SK-N-SH (cell line): ENCODE measurements at places on chromosomes 16 and 17.

- DNase-seq, result peak; percentile 9
These were observed 133.7 kb upstream of the HS3ST3A1 start for GRCh38 chr17:13735444-13735843.

- no peak for DNase-seq
These were observed 211.4 kb upstream of the CDH11 start for GRCh38 chr16:65333283-65333682.

DNA sequence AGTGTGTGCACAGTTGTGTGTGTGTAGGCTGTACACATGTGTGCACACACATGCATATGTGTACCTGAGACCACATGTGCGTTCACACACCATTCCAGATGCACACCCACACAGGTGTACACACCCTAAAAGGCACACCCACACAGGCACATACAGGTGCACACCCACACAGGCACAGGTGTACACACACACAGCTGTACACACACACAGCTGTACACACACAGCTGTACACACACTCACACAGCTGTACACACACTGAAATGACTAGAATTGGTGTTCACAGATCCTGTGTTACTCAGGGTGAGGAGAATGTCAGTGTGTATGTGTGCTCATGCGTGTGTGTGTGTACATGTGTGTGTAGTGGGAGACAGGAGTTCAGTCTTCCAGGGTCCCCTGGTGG, 15.9 kb upstream of the DOC2B start:
- DNase-seq, result no peak

DNA sequence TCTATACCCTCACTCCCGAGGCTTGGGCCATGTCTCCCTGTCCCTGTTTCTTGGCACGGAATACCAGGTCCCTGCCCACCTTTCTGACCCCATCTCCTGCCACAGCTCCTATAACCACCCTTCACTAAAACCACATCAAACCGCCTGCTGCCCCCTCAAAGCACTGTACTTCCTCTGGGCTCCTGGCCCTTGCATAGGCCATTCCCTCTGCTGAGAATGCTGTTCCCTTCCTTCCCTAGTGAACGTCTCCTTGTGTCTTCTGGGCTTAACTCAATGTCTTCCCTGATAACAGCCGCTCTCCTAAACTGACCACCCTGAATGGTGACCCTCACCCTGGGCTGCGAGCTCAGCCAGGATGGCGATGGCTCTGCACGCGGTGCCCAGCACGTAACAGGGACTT, 10.7 kb downstream of the AANAT start:
- DNase-seq, result no peak

GRCh38 chr16:17723531-17724134, 252.9 kb upstream of the XYLT1 start:
- DNase-seq, result no peak

- no peak for DNase-seq
These were observed 15.8 kb upstream of the ITGAD start for GRCh38 chr16:31377210-31377903.

DNA sequence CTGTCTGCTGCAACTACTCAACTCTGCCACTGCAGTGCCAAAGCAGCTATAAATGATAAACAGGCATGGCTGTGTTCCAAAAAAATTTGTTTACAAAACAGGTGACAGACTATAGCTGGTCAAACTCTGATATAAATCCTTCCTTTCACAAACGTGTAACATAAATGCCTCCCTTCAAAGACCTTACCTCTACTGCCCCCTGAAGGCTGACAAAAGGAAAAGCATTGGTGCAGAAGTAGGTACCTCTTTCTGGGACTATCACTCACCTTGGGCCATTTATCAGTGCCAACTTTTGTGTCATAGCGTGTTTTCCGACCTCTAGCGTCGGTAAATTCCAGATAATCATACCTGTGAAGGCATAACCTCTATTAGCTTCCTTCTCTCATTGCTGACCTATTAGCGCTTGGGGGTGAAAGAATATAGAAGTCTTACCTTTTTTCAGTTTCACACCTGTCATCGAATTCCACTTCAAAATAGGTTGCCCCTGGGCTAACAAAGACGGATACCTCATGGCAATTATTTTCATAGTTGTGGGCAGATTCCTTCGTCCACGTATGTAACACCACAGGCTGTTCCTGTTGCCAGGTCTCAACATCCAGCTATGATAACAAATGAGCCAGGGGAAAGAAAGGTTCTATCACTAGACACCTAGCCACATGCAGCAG, 67.9 kb downstream of the ZZEF1 start:
- DNase-seq, result peak; percentile 61

GRCh38 chr17:57527221-57528057, 217.7 kb downstream of the CCDC182 start:
- no peak for DNase-seq

- no peak for DNase-seq
These were observed 16.1 kb upstream of the TNFRSF13B start for GRCh38 chr17:16987830-16988601.

- no peak for DNase-seq
These were observed 9.1 kb upstream of the THAP11 start for GRCh38 chr16:67833030-67833414.

GRCh38 chr17:81488276-81488860, 24.2 kb downstream of the ACTG1 start:
- no peak for DNase-seq

- no peak for DNase-seq
These were observed 73.6 kb downstream of the KLHDC4 start for GRCh38 chr16:87692176-87692575.

DNA sequence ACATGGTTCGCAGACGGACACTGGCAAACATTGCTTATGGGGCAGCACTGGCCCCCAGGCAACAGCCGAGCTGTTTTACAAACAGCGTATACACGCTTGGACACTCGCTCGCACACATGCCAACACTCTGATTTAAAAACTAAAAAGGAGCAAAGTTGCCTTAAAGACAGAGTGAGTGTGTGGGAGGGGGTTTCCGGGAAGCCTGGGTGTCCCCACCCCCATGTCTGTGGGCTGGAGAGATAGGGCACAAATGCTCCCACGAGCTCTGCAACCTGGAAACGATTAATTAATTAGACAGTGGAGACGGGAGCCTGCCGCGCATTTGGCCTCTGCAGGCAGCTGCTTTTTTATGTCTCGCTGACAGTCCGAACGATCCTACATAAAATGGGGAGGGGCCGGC, 107.9 kb upstream of the ZNF469 start:
- DNase-seq, result peak; percentile 84

DNA sequence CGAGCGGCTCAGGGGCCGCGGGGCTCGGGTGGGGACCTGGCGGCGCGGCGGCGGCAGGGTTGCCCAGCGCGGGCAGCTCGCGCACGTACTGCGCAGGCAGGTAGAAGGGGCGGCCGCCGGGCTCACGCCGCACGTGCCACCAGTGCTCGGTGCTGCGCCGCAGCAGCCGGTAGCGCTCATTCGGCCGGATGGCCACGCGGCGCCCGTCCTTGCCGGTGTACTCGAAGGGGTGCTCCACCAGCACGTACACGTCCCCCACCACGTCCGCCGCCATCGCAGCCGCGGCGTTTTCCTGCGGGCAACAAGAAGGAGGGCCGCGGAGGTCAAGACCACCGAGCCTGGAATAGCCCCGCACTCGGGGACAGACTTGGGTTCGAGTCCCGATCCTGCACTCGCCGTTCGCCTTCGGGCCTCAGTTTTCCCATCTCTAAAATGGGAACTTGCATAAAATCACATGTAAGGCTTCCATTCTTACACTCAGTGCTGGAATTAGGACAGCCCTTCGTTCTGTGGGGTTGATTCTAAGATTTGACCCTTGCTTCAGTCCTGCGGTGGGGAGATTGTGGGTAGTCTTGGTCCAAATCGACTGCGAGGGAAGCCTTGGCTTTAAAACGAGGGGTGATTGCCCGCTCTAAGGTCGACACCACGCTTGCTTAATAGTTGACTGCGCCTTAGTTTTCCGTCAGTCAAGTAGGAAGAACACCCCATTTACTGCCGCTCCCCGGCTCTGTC, 2.5 kb downstream of the ARHGAP27 start:
- no peak for DNase-seq

GRCh38 chr17:77693776-77694175, 264.7 kb upstream of the TNRC6C start:
- DNase-seq, result no peak

DNA sequence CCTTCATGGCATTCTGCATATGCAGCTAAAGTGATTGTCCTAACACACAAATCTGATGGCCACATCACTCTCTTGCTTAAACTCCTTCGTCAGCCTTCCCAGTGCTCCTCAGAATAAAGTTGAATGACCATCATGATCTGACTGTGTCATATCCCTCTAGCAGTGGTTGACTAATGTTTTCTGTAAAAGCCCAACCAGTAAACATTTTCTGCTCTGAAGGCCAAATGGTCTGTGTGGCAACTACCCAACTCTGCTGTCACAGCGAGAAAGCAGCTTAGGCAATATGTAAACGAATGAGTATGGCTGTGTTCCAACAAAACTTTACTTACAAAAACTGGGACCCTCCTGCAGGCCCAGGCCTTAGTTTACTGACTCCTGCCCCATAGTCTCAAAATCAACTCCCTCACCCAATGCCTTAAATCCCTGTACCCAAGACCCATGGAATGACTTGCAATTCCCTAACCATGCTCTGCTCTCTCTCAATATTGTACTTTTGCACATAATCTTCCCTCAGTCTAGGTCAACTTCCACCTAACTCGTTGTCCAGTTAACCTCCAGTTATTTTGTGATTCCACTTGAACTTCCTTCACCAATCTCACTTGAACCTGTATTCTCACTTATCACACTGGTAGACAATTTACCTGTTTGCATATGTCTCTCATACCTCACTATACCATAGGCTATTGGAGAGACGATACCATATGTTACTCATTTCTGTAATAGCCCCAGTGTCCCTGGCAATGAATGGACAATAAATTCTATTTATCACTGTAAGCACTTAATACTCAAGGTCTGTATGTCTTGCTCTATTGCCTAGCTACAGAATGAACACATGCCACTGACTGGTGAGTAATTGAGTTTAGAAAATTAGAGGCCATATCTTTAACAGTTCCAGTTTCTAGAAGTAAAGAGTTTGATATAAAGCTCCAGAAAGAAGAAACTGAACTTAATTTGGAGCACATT, 29.1 kb downstream of the TMEM100 start:
- peak; percentile 34 for DNase-seq

DNA sequence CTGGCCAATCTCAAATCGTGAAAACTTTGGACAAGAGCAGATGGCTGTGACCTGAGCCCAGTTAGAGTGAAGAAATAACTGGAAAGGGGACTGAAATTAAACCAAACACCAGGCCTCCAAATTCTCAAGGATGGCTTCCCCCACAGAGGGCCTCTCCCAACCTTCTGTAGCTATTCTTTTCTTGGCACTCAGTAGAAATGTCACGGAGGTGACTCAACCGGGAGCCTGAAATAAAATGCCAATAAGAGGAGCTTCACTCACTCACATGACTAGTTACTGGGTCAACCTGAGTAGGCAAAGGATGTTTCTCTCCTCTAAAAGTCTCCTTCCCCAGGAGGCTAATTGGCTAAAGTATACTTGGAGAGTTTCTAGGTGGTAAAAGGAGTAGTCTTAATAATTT, 230.7 kb downstream of the MAF start:
- no peak for DNase-seq
